Right forelimb (tissue), 1 donor: ENCODE measurements at places on chromosomes 11 and 22.

GRCh38 chr11:106242718-106243415 is 165.4 kb downstream of the AASDHPPT start:
- DNase-seq, result no peak

GRCh38 chr22:50252082-50253045 is 1.3 kb upstream of the HDAC10 start:
- DNase-seq, result no peak

- no peak for DNase-seq
Measured at GRCh38 chr11:112012874-112013273, 12.3 kb upstream of the DLAT start.

GRCh38 chr11:22276535-22276934 is 61.6 kb upstream of the SLC17A6 start:
- DNase-seq, result no peak

DNA sequence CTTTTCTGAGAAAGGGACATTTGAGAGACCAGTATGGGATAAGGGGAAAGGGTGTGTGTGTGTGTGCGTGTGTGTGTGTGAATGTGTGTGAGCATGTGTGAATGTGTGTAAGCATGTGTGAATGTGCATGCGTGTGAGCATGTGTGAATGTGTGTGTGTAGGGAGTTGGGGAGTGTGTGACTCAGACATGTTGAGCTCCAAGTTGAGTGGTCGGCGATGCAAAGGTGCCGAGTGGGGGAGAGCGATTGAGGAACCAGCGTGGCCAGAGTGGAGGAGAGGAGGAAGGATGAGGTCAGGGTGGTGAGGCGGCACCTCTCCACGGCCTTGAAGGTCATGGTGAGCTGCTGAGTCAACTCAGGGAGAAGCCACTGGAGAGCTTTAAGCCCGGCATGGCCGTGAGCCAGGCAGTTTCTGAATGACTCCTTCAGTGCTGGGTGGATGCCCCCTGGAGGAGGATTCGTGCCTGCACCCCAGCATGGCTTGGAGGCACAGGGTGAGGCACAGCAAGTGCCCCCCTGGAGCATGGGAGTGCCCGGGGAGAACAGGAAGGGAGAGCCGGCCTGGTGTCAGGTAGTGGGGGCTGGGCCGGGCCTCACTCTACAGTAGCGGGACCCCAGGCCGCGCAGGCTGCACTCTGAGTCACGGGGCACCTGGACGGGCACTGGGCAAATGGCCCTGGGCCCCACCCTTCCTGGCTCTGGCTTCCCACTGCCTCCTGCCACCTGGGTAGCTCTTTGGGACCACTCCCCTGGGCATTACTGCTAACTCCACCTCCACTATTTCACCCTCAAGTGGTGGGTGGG is 8.2 kb upstream of the CCDC88B start:
- no peak for DNase-seq

- no peak for DNase-seq
Measured at GRCh38 chr11:76629116-76629852, 41.3 kb downstream of the LRRC32 start.

GRCh38 chr11:11215058-11215815 is 137.8 kb downstream of the CSNK2A3 start:
- DNase-seq, result no peak

GRCh38 chr11:1223346-1224110 is 662 bp downstream of the MUC5B start:
- peak; percentile 34 for DNase-seq

- no peak for DNase-seq
Measured at GRCh38 chr11:46047520-46047919, 73.7 kb downstream of the PHF21A start.

GRCh38 chr22:37739035-37739434 is 42.2 kb downstream of the TRIOBP start:
- peak; percentile 75 for DNase-seq

DNA sequence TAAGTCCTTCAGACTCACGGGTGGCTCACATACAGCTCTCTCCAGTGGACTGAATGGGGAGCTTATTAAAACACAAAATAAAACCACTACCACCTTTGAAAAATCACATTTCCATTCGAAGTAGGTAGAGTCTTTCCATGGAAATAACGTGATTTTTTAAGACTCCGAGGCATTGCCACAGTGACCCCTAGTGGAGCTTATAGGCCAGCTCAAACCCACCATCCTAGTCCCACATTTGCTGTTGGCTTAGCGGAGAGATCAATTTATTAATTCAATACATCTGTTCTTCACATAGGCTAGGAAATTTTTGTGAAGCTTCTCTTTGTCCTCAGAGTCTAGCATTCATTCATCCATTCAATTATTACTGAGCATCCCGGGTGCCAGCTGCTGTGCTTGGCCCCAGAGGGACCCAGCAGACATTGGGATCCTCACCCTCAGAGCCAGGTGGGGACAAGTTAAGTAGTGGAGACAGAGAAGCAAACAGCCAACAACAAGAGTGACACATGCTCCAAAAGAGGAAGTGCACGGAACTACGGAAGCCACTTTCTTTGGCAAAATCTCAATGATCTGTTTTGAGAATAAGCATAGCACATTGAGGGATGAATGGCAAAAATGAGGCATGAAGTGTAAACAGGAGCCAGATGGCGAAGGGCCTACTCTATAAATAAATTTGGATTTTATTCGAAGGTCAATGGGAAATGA is 10.2 kb upstream of the P4HA3 start:
- no peak for DNase-seq

DNA sequence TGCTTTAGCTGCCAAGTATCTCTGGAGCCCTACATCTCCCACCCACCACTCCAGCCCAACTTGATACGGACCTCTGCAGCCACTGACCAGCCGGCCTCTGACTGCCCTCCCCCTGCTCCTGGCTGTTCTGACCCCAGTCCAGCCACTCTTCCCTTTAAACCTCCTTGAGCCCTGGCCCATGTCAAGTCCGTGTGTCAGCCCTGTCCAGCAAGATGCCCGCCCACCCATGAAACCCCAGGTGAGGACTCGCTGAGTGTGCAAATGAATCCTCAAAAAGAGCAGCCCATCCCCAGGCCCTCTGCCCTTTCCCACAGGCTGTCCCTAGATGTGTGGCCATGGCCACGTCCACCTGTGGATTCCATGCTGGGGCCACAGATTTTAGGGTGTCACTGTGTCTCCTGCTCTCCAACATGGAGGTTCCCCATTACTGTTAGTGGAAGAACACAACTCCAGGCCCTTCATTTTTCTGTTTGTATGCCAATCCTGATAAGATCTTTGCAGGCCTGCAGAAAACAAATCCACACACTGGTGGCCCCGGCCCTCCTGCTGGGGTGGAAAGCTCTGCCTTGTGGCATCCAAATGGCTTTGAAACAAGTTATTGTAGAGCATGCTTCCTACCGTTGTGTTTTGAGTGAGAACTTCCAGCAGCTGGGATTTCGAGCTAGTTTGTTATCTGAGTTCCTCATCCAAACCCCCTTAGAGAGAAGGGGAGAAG is 22.7 kb upstream of the ADORA2A start:
- no peak for DNase-seq

GRCh38 chr11:1858154-1858553 is 5.3 kb downstream of the LSP1 start:
- no peak for DNase-seq

DNA sequence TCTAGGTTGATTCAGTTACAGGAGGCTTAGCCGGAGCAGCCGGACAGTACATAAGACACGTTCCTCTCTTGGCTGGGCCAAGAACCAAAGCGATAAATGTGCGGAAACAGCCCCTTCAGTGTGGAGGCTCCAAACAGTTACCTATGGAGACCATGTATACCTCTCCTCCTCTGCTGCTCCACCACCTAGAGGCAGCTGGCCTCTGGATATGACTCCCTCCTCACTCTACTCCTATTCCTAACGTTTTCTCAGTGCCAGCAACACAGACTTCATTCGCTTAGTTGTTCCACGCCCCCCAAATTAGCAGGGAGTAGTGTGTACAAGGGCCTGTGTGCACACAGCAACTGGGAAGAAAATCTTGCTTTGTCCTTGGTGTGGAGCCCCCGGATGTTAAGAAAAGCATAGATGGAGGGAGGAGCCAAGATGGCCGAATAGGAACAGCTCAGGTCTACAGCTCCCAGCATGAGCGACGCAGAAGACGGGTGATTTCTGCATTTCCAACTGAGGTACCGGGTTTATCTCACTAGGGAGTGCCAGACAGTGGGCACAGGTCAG is 362.3 kb upstream of the KIRREL3 start:
- no peak for DNase-seq

DNA sequence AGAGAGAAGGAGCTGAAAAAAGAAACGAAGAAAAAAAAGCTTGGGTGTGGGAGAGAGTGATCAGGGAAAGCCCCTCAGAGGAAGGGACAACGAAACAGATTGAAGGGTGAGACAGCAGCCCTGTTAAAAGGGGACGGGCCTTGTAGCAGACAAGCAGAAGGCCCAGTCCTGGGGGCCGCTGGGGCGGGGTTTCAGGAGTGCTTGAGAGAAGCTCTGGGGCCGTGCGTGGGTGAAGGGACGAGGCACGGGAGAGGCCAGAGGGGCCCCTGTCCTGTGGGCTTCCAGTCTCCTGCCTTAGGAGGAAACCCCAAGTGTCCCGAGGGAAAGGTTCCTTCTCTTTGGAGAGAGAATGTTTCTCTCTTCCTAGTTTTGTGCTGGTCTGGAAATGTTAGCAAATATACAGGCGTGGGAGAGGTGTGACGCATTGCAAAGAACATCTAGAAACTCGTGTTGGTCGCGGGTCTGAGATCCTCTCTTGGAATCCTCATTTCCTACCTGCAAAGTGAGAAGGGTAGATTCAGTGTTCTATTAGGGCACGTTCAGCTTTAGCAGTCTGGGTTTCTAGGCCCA is 28.6 kb downstream of the ADAMTS15 start:
- DNase-seq, result peak; percentile 35

GRCh38 chr22:49718396-49718795 is 109.3 kb downstream of the BRD1 start:
- DNase-seq, result no peak

GRCh38 chr11:133467686-133468085 is 64.6 kb downstream of the OPCML start:
- DNase-seq, result no peak

DNA sequence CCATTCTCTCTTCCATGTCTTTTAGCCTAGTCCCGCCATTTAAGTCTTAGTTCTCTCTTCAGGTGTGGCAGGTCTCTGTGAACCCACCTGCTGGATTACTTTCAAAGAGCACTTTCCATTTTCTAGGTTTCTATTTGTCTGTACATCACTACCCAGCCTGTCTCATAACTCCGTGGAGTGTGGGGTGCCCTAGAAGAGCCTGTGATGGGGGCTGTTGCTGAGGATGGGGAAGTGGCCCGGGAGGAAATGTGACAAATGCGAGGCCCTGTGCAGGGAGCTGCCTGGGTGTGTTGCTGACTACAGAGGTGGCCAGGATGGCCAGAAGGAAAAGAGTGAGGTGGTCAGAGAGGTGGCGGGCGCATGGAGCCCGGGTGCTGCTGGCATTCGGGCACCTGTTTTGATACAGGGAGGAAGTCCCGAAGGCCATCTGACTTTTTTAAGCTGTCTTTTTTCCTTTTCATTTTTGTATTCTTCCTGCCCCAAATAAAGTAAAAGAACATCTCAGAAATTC is 10.7 kb downstream of the DGCR8 start:
- peak; percentile 12 for DNase-seq

DNA sequence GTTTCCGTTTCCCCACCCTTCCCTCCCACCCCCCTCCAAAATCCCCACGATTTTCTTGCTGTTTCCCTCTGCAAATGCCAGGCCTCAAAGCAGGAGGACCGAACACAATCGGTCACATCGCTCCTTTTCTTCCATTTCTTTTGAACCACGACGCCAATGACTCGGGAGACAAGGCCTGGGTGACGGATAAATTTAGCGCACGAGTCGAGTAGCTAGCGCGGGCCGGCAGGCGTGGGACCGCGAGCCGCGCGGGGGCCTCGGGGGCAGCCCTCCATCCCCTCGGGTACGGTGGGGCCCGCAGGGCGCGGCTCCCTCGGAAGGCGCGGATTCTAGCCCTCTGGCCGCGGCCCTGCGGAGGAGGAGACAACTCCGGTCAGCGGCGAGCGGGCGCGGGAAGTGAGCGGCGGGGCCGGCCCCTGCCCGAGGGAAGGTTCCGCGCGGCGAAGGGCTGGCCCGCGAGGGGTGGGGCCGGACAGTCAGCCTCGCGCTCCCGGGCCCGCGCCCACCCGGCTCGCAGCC is 414 bp downstream of the JOSD1 start:
- no peak for DNase-seq

DNA sequence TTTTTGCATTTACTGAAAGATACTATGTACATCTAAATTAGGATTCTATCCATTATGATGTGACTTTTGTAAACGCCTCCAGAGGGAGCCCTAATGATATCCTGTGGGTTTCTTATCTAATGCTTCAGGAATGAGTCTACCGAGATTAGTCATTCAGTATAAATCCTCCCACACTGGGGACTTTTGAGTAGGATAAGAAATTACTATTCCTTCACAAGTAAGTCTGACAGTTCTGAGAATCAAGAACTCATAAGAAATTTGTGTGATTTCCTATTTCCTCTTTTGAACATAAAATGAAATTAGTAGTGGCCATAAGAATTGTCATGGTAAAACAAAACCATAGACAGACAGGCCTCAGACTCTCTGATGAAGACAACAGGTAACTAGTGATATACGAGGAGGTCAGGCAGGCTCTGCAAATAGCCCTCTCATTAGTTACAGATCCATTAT is 10.0 kb upstream of the OR5M1 start:
- DNase-seq, result no peak

- DNase-seq, result no peak
Measured at GRCh38 chr22:20918663-20919218, 1.5 kb downstream of the CRKL start.
